ENCODE measurements at places on chromosomes 4 and X. TPM values are rescaled to one million over a fixed set of nuclear protein-coding genes. Genes with fewer than 3 reads are reported as not detected.

Gene SMARCA1
- total RNA-seq: not detected

Gene SHOX
- not detected for total RNA-seq

Gene TRPC5OS
- total RNA-seq: not detected

Gene FAM156B
- 11.7 TPM for total RNA-seq

Gene PPEF2
- not detected for total RNA-seq

Gene TCEAL2
- not detected for total RNA-seq

Gene TKTL2
- not detected for total RNA-seq

Gene NOX1
- not detected for total RNA-seq

Gene PWWP3B
- total RNA-seq: not detected

Gene MAGEB1
- not detected for total RNA-seq

Gene SPANXN5
- total RNA-seq: not detected

Gene PF4V1
- not detected for total RNA-seq

Gene TCEAL3
- 0.49 TPM for total RNA-seq

Gene IL1RAPL1
- not detected for total RNA-seq

Gene BOD1L1
- 46.7 TPM for total RNA-seq

Gene RNF150
- 0.25 TPM for total RNA-seq

Gene SLC6A14
- not detected for total RNA-seq

Gene KCNIP4
- not detected for total RNA-seq

Gene DAPP1
- 51.4 TPM for total RNA-seq

Gene ARSD
- total RNA-seq: 4.1 TPM

Gene F11
- not detected for total RNA-seq

Gene NCBP2L
- not detected for total RNA-seq

Gene SPACA5
- not detected for total RNA-seq

Gene PCDH18
- 0.15 TPM for total RNA-seq

Gene PHEX
- 0.34 TPM for total RNA-seq

Gene UNC5C
- total RNA-seq: not detected

Gene CFI
- not detected for total RNA-seq

Gene SGMS2
- 0.37 TPM for total RNA-seq

Gene P2RY10
- 75.0 TPM for total RNA-seq

Gene ACSL1
- 37.5 TPM for total RNA-seq

Gene SLC4A4
- total RNA-seq: 0.05 TPM

Gene NPY1R
- not detected for total RNA-seq

Gene SAGE1
- not detected for total RNA-seq

Gene MAGEB2
- total RNA-seq: not detected

Gene OPN1MW
- total RNA-seq: not detected

Gene BEX2
- total RNA-seq: 3.9 TPM

Gene PABPC5
- total RNA-seq: not detected

Gene PCDH10
- total RNA-seq: not detected

Gene MUC7
- total RNA-seq: not detected

Gene MAPK10
- total RNA-seq: not detected

Gene SRPK3
- not detected for total RNA-seq

Gene GLOD5
- not detected for total RNA-seq

Gene BEX3
- 5.3 TPM for total RNA-seq

Gene CT83
- total RNA-seq: not detected

Gene FDCSP
- total RNA-seq: not detected

Gene POU4F2
- not detected for total RNA-seq

Gene P2RY8
- 120 TPM for total RNA-seq

Gene OPRPN
- total RNA-seq: not detected

Gene GAGE12F
- total RNA-seq: not detected

Gene CYBB
- 0.32 TPM for total RNA-seq

Gene SOWAHD
- total RNA-seq: 2.2 TPM

Gene FAM241A
- total RNA-seq: 2.0 TPM

Gene LUZP4
- not detected for total RNA-seq

Gene F8A2
- not detected for total RNA-seq

Measured in T-helper 1 cell treated with Interleukin-12 subunit alpha and Interleukin-12 subunit beta and Interleukin-4 antibody, amounts not matched to agents 30 ng/mL and 1 ng/mL, for 36 hours (primary cell).